ENCODE measurements at places on chromosomes 2 and 18. TPM values are rescaled to one million over a fixed set of nuclear protein-coding genes. Genes with fewer than 3 reads are reported as not detected.

The PASK gene
- 2.3 TPM for total RNA-seq

The APOB gene
- total RNA-seq: not detected

The RFTN2 gene
- total RNA-seq: not detected

The CCDC148 gene
- 0.21 TPM for total RNA-seq

The POU3F3 gene
- under 0.01 TPM for total RNA-seq

The EFHD1 gene
- total RNA-seq: 1.2 TPM

The NUP35 gene
- total RNA-seq: 19.8 TPM

The FOXI3 gene
- not detected for total RNA-seq
